ENCODE measurements at places on chromosomes 7 and 10.

DNA sequence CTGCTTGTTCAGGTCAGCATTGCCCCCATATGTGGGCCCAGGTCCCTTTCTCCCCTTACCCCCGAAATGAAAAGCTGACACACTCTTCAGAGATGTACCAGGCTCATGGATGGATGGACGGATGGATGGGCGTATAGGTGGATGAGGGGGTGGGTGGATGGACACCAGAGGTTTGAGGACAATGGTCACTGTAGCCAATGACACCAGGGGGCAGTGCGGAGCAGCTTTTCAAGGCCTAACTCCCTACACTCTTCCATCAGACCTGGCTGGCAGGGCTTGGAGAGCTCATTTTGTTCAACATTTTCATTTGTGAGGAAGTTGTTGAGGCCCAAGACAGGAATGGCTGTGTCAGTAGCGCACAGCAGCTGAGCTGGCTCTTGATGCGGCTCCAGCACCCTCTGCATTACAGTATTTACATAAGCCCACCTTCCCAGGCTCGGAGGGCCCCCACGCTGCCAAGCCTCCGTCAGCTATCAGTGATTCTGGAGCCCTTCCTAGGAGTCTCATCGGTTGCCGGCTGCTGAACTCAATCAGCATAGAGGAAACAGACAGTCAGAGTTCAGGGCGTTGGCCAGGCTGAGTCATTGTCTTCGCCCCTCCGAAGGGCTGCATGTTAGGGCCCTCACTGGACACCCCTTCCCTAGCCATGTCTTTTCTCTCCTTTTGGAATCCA, 11.6 kb upstream of the FFAR4 start:
- peak; percentile 1 for DNase-seq

DNA sequence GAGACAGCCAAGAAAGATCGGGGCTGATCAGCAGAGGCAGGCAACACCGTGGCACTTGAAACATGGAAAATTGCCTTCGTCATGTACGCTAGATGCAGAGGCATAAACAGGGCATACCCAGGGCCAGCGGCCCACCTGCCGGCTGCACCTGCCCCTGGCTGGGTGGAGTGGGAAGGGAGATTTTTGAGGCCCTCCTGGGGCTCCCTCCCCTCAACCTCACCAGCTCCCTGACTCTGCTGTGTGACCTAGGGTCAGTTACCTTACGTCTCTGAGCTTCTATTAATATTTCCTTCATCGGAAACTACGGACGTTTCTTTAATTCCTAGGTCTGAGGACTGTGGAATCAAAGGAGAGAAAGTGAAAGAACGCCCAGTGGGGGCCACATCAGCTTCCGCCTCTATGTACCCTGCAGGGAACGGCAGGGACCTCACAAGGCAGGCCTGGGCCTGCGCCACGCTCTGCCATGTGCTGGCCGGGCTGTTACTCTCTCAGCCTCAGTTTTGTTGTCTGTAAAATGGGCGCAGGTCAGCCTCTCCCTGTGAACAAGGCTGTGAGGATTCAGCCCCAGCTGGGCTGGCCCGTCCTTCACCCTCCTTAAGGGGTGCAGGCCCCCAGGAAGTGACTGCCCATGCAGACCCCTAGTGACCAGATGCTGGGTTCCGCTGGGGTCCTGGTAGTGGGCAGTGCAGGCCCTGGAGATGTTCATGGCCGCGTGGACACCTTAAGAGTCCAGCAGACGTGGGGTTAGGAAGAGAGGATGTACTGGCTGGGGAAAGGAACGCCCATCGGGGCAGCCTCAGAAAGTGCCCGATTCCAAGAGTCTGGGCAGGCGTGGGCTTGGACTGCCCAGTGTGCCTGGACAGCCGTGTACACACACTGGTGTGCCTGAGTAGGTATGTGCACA, 22.7 kb downstream of the ELFN1 start:
- DNase-seq: no peak

DNA sequence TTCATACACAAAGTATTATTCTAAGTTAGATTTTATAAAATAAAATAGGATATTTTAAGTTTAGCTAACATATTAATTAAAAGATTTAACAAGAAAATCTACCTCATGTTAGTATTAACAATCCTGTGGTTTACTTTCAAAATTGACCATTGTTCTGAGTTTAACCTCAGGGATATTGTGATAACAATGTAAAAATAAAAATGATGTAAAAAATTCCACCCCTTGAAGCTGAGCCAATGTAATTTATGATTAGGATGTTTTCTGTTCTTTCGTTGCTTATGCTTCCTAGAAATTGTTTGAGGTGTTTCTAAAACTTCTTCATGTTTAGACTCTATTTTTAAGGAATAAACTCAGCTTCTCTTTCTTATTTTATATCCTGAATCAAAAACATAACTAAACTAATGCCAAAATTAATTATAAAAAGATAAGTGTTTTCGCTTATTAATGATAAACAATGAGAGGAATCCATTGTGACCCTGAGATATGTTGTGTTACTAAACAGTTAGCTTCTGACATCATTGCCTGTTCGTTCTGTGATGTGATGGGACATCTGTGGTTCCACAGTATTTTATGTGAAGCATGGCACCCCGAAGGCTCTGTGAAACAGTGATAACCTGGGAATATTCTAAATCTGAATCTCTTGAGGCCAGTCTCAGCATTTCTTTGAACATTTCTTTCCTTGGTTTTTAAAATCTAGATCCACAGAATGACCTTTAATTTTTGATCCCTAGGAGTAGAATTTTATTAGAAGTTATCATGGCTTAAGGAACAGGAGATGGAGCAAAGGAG, 340.8 kb downstream of the ARL4A start:
- no peak for DNase-seq

- no peak for DNase-seq
These were observed 233.2 kb downstream of the SORCS1 start for GRCh38 chr10:106931159-106931852.

DNA sequence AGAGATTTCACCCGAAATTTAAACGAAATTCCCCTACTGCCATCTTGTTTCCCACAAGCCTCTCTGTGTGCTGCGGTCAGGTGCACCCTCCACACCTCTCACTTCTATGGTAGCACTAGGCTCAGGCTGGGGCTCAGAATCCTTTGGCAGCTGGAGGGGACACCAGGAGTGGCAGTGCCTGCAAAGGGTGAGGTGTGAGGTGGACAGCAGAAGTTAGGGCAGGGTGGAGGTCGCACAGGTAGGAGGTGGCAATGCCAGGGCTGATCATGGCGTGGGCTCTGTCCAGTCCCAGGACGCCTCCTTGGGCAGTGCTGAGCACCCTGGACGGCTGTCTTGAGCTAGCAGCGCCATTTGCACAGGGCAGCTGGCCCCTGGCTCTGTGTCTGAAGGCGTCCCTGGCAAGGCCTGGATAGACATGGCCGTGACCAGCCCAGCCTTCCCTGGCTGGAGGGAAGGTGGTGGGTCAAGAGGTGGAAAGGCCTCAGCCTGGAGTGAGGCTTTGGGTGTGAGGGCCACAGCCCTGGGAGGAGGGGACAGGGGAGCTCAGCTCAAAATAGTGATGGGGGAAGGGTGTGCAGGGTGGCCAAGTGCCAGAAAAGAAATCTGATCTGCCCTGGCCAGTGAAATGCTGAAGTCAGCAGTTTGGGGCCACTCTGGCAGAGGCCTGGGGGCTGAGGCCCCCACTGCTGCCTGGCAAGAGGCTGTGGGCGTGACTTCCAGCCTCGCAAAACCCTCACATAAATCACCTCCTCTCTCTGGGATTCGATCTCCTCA, 40.0 kb downstream of the ZCCHC24 start:
- DNase-seq: no peak

DNA sequence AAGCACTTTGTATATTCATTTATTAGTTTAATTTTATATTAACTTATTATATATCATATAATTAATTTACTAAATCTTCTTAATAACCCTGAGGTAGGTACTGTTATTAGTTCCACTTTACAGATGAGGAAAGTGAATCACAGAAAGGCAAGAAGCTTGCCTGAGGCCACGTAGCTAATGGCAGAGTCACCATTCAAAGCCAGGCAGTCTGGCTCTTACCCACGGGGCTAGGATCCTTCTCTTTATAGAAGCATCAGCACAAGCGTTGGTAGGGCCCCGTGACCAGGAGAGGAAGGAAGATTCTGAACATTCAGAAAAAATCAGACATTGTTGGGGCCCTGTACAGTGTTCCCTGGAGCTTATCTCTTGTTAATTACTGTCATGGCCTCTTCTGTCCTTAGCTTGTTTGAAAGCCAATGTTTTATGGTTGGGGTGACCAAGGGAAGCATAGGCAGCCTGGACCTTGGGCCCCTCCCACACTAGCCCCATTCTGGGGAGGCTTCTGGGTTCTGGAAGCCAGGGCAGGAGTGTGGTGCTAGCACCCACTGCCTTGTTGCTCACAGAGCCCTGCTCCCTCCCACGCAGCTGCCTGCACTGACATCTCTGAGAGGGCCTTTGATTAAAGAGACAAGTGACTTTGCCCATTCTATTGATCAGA, 31.1 kb upstream of the SLF2 start:
- no peak for DNase-seq

DNA sequence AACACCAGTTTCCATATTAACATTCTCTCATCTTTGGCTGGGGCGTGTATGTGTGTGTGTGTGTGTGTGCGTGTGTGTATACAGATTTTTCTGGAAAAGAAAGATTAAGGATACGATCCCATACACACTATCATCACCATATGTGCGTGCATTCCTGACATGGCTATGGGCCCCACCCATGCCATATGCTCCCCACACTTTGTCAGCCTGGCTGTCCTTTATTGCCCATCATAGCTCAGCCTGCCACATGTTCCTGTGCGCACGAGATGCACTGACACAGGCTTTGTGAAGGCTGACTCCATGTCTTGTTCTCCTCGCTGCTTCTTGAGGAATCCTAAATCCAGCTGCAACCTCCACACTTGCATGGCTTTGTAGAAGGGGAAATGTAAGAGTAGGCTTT, 984.1 kb downstream of the LRMDA start:
- no peak for DNase-seq

Measured in effector CD8-positive, alpha-beta T cell (primary cell).